LHCN-M2 (cell line): ENCODE measurements at places on chromosomes 11 and 22. TPM values are rescaled to one million over a fixed set of nuclear protein-coding genes. Genes with fewer than 3 reads are reported as not detected.

The HBG2 gene
- total RNA-seq = not detected in 2 replicates

The MS4A18 gene
- total RNA-seq = not detected in 2 replicates

DNA sequence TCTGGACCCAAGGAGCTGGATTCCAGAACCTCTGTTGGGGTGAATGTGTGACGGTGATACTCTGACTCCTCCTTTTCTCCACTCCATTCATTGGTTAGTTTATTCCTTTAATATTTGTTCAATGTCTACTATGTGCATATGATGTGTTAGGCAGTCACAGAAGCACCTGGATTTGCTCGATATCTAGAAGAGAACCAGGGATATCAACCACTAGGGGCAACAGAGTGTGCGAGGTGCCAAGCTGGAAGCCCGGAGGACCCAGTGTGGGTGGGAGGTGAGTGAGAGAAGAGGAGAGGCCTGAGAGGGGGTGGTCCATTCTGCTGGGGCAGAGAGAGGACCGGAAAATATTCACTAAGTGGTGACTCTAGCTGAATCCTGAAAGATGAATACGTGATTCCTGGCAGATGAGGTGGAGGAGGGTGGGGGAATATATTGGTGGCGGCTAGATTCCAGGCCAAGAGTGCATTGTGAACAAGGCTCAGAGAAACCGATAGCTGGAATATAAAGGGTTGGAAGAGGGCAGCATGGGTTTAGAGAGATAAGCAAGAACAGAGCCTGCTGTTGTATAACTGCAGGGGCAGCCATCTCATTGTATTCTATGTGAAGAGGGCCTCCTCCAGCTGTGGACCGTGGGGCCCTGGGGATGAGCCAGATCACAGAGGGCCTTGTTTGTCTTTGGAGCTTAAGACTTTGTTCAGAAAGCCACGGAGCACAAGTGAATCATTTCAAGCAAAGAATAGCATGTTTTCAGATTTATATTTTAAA is 6.9 kb upstream of the TIMP3 start:
- no peak for DNase-seq

GRCh38 chr11:65032216-65032615 is 5.0 kb downstream of the SNX15 start:
- DNase-seq = no peak

GRCh38 chr11:72951193-72951592 is 137.0 kb downstream of the ATG16L2 start:
- DNase-seq = no peak

DNA sequence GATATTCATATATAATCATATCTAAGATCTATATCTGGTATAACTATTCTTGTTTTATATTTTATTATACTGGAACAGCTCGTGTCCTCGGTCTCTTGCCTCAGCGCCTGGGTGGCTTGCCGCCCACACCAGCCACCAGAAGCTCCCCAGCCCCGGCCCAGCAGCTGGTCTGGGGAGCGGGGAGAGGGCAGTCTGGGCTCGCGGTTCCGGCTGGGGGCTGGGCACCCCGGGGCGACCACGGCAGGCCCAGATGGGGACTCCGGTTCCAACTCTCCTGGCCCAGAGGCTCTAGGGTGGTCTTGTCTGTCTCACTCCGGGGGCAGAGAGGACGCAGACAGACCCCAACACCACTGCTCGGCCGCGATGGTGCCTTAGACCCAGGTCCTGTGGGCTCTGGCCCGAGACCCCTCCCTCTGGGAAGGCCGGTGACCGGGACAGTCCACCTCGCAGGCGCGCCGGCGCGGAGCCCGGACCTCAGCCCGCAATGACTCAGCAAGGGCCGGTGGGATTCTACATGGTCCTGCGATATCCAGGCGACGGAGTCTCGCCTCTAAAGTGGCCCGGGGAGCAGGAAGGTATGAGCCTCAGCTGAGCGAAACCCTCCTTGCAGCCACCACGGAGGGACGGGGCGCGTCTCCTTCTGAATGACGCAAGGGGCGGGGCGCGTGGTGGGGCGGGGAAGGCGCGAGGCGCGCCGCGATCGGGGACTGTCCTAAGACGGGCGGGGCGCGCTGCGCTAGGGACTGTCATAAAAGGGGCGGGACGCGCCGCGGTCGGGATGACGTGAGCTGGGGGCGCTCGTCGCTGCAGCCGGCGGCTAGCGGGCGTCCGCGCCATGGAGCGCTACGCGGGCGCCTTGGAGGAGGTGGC is at the start of gene DGCR6:
DGCR6 (plus strand) TSS at position 781 of the 870 bp plus-strand sequence; CDS start at position 836, 55 bp downstream.
- DNase-seq = no peak

GRCh38 chr11:116427337-116427902 is 345.4 kb downstream of the BUD13 start:
- no peak for DNase-seq

DNA sequence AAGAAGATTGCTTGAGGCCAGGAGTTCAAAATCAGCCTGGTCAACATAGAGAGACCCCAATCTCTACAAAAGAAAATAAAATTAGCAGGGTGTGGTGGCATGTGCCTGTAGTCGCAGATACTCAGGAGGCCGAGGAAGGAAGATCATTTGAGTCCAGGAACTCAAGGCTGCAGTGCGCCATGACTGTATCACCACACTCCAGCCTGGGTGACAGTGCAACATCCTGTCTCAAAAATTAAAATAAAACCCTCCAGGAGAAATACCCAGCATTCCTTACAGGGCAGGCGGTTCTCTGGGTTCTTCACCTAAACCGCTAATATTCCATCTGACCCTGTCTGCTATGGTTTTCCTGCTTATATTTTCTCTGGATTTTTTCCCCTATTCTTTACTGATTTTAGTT is 13.5 kb downstream of the TCF20 start:
- DNase-seq = no peak

DNA sequence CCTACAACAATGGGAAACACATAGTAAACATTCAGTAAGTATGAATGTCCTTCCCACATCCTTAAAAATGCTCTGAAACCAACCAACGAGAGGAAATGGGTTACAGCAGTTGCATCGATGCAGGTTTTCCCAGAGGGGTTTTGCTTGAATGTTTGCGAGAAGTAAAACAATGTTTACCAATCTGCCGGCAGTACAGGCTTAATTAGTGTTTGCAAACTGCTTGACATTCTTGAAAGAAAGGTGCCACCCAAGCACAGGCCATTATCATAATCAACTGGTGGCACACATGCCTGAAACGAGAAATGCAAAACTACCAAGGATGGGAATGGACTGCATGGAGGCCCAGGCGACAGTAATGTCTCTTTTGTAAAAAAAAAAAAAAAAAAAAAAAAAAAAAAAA is 27.1 kb upstream of the OPCML start:
- no peak for DNase-seq

DNA sequence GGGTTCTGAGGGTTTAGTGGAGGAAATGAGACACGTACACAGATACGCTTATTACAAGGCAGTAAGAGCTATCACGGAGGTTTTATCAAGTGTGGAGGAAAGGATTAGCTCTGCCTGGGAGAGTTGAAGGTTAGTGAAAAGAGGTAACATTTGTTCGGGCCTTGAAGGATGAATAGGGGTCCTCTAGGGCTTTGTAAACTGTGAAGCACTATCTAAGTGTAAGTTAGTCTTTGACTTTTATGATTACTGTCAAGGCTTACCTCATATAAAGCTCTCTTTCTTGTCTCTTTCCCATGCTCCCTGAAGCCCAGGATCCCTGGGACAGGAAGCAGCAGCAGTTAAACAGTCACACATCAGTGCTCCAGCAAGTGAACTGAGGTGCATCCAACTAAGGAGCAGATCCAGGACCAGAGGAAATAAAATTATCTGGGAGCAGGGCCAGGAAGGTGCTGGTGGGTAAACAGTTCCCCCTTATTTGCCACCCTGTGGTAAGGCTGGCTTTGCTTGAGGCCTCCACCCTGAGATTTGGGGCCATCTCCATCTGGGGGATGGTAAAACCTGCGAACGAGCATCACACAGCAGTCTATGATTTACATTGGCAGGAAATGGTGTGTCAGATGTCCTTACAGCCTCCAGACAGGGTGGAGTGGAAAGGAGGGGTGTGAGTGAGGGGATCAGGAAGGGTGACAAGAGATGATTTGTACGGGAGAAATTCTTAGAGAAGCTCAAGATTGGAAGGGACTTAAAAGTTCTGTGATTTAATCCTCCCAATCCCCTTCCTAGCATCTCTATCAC is 27.2 kb downstream of the GVQW3 start:
- no peak for DNase-seq

DNA sequence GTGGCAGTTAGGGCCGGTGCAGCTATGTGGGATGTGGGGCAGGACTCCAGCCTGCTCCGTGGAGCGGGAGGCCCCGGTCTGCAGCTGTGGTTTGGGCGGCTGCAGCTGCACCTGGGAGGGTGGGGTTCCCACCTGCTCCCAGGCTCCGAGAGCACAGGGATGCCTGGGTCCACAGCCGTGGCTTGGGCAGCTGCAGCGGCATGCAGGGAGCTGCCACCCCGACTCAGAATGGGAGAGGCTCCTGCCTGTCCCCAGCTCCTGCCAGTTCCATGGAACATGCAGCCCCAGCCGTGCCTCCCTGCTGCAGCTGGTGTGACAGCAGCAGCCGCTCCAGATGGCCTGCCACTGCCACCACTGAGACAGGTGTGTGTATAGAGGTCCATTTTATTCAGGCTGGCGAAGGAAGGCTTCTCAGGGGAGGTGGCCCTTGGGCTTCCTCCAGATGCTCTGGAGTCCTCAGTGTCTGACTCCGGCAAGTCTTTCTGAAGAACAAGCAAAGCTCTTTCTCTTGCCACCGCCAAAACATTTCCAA is 21.8 kb upstream of the UPK3A start:
- no peak for DNase-seq

DNA sequence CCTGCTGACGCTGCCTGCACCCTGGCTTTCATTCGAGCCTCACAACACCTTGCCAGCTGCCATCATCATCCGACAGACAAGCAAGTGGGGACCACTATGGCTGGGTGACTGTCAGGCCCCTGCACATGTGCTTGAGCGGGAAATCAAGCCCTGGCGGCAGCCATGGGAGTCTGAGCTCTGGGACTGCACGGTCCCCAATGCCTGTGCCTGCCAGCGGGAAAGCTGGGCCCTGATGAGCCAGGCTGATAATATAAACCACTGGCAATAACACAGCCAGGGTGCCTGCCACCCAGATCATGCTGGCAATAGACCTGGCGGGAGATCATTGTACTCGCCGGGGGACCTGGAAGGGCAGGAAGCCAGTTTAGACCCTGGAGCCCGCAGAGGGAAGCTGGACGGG is 2.5 kb downstream of the FGF3 start:
- DNase-seq = no peak

GRCh38 chr11:3902441-3902840 is 47.0 kb downstream of the STIM1 start:
- DNase-seq = no peak

GRCh38 chr11:47348859-47349258 is 3.6 kb downstream of the MYBPC3 start:
- peak; percentile 26 for DNase-seq
